RCC 7860 (cell line): ENCODE measurements at places on chromosomes 12 and 14.

DNA sequence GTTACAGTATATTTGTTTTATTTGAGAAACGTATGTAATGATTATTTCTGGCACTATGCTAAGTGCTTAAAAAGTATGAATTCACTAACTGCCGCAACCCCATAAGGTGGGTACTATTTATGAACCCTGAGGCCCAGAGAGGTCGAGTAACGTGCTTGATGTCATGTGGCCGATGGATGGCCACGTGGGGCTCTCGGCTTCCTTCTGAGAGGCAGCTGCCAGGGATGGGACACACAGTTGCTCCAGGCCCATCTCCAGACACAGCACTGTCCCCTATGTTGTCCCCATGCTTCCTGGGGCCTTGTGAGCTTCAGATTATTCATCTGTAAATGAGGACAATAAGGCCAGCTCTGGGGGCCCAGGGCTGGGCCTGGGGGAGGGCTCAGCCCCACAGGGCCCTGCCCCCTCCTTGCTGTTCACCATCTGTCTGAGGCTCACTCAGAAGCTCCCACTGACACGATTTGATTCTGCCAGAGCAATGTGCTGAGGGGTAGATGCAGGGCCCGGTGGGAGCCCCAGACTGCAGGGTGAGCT lies 115.0 kb downstream of the CALM1 start:
- DNase-seq: no peak

DNA sequence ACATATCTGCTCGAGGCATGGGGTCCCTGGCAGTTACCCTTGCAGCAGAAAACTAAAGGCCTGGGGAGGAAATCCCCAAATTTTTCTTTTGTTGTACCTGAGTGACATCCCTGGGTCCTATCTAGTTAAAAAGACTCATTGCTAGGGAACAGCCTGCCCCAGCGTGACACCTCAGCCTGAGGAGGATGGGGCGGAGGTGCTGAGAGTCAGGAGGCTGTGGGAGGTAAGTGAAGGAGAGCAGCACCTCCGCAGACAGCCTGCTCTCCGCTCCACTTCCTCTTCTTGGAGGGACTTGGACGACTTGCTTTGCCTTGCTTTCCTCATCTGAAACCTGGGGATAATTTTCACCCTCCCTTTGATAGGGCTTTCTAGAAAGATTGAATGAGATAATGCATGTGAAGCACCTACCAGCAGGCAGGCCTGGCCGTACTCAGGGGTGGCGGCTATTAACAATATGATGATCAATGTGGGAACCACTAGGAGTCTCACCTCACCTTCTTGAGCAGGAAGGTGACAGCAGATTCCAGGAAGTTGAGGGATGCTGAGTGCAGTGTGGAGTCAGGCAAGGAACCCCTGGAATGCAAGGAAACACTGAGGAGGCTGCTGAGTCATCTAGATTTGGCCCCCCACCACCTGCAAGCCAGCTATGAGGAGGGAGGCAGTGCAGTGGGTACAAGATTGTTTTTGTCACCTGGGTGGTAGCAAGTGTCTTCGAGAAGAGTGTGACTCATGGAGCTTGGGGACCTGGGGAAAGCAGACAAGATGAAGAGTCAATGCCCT lies 23.2 kb downstream of the UBE3B start:
- DNase-seq: no peak

GRCh38 chr12:125878483-125878882 lies 813.2 kb downstream of the AACS start:
- no peak for DNase-seq

DNA sequence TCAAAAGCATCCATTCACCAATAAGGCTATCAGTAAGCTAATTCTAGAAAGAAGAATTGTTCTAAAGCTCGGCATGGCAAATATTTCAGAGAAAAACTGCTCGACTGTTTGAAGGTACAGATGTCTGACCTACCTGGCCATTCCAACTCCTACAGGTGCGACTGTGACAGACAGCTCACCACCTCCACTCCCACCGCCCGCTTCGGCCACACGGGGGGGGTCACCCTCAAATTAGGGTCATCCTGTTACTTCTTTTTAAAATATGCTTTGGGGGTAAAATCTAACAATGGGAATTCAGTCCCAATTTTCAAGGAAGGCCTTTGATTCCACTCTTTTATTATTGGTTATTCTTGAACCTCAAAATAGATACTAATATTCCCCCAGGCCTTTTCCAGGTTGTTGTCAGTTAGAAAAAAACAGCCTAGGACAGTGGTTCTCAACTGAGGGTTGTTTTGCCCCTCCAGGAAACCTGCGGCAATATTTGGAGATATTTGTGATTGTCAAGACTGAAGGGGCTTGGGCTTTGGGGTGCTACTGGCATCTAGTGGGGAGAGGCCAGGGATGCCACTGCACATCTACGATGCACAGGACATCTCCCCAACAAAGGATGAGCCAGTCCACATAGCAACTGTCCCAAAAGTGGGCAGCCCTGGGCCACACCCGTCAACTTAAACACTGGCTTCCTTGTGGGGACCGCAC lies 81.2 kb downstream of the BCL11B start:
- DNase-seq: no peak

- no peak for DNase-seq
Measured at GRCh38 chr14:79356040-79356439, 855.3 kb downstream of the DIO2 start.

DNA sequence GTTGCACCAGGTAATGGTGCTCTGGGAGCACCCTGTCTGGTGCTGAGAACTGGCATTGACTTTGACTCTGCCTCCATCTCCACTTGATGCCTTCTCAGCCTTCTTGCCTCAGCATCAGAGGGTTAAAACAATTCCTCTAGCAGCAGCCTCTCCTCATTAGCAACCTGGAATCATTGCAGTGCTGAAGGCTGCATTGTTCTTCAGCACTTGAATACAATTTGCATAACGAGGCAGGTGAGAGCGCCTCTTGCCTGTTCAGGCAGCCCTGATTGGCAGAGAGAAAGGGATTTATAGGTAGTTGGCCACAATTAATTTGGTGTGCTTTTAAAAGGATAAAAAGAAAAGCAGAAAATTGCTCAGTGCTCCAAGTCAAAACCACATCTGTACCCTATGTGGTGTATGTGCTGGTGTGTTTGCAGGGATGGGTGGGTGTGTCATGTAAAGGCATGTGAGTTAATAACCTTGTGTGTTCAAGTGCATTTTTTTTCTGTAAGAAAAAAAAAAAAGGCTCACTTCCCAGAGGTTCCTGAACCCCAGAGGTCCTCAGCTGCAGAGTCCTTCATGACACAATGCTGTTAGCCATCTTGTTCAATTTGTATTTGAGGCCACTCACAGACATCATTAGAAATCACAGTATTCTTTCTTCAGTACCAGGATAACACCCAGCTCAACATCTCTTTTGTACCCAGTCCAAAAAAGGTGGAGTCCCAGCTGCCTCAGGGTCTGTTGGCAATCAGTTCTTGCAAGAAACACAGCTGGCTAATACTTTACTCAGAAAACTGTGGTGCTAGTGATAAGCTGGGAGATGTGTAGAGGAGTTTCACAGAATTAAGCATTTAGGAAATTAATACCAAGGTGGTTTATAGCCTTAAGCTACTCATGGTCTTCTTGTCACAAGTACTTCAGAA lies 385.6 kb downstream of the GRIN2B start:
- no peak for DNase-seq

- DNase-seq: no peak
Measured at GRCh38 chr14:93691042-93691780, 97.1 kb downstream of the PRIMA1 start.

- DNase-seq: no peak
Measured at GRCh38 chr12:82954572-82954971, 267.9 kb downstream of the TMTC2 start.

- no peak for DNase-seq
Measured at GRCh38 chr12:41802803-41803202, 341.9 kb downstream of the GXYLT1 start.

DNA sequence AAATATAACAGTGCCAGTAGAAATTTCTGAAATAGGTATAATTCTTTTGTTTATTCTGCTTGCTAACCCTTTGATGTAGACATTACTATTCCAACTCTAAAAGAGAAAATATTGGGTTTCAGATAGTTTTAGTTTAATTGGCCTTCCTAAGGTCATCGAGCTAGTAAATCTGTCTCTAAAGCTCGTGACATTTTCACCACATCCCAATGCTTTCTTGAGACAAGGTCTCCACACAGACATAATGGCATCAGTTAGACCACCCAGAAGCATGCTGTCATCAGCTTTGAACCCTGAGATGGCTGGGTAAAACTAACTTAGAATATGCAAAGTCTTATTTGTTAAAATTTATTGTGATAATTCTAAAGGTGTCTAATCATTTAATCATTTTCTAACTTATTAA lies 52.0 kb downstream of the PIK3C2G start:
- no peak for DNase-seq

GRCh38 chr14:28361486-28361885 lies 405.1 kb upstream of the FOXG1 start:
- no peak for DNase-seq

DNA sequence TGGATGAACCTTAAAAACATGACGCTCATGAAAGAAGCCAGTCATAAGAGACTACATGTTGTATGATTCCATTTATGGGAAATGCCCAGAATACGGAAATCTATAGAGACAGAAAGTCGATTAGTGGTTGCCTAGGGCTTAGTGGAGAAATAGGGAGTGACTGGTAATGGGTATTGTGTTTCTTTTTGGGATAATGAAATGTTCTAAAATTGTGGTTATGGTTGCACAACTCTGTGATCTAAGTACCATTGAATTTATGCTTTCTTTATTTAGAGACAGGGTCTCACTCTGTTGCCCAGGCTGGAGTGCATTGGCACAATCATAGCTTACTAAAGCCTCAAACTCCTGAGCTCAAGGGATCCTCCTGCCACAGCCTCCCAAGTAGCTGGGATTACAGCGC lies 8.0 kb downstream of the RBMS2 start:
- DNase-seq: no peak

- no peak for DNase-seq
Measured at GRCh38 chr12:65640489-65640901, 183.8 kb upstream of the HMGA2 start.

DNA sequence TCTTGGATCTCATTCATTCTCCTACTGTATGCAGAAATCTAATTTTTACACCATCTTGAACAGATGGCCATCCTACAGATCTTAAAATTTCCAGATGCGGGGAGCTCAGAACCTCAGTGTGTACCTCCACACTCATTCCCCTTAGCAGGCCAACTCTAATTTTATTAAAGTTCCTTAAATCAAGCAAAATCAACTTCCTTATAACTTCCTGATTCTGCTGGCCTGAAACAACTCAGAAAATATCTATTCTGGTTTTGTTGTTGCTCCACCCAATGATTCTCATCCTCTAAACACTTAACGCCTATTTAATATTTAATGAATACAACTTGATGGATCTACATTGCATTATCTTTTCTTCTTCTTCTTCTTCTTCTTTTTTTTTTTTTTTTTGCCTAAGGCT lies 3.1 kb downstream of the EMP1 start:
- DNase-seq: no peak

GRCh38 chr14:64541261-64541971 lies 875 bp downstream of the HSPA2 start:
- DNase-seq: no peak

DNA sequence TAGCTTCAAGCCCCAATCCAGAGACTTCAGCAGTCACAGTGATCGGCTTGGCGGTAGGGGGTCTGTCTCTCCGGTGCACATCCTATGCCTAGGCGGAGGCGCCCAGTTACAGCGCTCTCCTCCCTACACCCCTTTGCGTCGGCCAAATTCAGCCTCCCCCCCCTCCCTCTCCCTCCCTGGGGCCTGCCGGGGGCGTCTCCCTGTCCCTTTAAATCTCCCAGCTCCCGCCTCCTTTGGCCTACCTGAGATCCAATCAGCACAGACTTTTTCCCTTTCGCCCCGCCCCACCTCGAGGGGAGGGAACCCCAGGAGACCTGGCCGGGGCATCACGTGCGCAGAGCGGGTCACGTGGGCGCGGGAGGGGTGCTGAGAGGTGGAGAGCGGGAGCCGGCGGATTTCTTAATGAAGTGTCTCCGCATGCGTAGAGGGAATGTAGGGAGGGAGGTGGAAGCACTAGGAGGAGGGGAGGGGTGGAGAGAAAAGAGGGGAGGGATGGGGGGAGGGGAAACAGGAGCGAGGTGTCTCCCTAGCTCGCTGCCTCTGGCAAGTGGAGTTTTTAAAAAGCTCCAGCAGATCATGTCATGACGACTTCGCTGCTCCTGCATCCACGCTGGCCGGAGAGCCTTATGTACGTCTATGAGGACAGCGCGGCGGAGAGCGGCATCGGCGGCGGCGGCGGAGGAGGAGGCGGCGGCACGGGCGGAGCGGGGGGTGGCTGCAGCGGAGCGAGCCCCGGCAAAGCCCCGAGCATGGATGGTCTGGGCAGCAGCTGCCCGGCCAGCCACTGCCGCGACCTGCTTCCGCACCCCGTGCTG lies at the start of gene HOXC13:
Gene HOXC13 (plus strand): TSS at position 506 of the 815 bp plus-strand sequence. CDS start 76 bp downstream, at position 582.
- no peak for DNase-seq

DNA sequence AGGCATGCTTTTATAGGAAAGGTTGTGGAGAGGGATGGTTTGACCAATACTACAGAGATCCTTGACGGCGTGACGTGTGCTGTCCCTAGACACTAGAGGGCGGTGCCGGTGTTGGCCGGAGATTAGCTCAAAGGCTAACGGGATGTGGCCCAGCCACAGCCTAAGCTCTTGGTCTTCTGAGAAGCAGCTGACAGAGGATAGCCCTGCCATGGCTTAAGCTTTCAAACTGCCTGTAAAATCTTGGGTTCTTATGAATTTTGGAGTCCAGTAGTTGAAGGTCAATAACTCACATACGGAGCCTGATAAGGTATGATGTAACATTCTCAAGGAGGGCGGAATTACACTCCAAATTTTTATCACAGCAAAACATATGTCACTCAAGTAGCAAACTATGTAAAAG lies 515.7 kb upstream of the ATXN7L3B start:
- peak; percentile 39 for DNase-seq

GRCh38 chr12:19273482-19274330 lies 144.2 kb downstream of the PLEKHA5 start:
- peak; percentile 97 for DNase-seq

DNA sequence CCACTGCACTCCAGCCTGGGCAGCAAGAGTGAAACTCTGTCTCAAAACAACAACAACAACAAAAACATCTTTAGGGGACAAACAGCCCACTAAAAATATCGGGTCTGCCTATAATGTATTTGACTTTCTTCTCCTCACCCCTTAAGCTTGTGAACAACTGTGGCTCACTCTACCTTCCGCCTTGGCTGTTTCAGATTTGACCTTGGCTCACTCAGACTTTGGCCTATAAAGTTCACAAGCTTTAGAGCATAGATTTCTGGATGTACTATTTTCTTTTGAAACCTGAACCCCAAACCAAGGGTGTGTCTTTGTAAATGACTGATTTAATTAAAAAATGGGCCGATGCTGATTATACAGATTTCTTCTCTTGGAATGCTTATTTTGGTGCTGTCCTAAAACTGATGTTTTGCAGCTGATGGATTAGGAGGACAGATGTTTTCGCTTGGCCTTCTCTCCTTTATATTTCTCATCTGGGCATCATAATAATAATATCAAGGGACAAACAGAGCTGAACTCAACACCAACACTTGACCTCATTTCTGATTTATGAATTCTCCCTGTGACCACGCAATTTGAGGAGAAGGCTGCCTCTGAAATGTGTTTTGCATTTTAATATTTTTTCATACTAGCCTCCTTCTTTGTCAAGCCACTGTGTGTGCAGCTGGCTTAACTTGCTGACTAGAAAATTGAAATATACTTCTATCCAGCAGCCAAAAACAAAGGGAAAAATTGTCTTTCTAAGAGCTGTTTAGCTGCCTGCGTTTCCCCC lies 40.2 kb upstream of the RASSF3 start:
- DNase-seq: no peak
